Stimulated activated CD8-positive, alpha-beta memory T cell treated with anti-CD3 and anti-CD28 coated beads, Interleukin-4, amount 100 ng/mL, for 24 hours (primary cell): ENCODE measurements at places on chromosomes 11 and 22.

- no peak for DNase-seq
Observed at GRCh38 chr11:130165601-130166456, 6.2 kb downstream of the ST14 start.

- DNase-seq, result no peak
Observed at GRCh38 chr11:94134651-94135512, 6.2 kb downstream of the PANX1 start.

- DNase-seq, result no peak
Observed at GRCh38 chr11:21675049-21675616, 517.8 kb upstream of the ANO5 start.

DNA sequence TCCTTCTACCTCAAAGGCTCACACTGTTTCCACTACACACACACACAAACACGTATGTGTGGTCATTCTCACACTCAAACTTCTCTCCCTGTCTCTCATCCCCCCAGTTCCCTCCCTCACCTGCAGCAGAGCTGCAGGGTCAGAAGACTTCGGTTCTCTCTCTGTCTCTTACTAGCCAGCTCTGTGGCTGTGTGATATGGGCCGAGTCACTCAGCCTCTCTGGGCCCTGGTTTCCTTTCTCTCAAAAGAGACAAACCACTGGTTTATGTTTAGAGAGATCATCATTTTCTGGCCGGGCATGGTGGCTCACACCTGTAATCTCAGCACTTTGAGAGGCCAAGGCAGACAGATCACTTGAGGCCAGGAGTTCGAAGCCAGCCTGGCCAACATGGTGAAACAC is 21.1 kb downstream of the TSPAN18 start:
- DNase-seq, result no peak

GRCh38 chr11:65090628-65091027 is 5.4 kb upstream of the VPS51 start:
- no peak for DNase-seq

- DNase-seq, result no peak
Observed at GRCh38 chr11:8325591-8326304, 62.1 kb upstream of the LMO1 start.

- no peak for DNase-seq
Observed at GRCh38 chr11:18000760-18001159, 12.1 kb downstream of the SERGEF start.

- DNase-seq, result no peak
Observed at GRCh38 chr22:50622723-50623327, 5.1 kb downstream of the ARSA start.

GRCh38 chr11:37689951-37690350 is 1091.9 kb upstream of the RAG2 start:
- DNase-seq, result no peak

DNA sequence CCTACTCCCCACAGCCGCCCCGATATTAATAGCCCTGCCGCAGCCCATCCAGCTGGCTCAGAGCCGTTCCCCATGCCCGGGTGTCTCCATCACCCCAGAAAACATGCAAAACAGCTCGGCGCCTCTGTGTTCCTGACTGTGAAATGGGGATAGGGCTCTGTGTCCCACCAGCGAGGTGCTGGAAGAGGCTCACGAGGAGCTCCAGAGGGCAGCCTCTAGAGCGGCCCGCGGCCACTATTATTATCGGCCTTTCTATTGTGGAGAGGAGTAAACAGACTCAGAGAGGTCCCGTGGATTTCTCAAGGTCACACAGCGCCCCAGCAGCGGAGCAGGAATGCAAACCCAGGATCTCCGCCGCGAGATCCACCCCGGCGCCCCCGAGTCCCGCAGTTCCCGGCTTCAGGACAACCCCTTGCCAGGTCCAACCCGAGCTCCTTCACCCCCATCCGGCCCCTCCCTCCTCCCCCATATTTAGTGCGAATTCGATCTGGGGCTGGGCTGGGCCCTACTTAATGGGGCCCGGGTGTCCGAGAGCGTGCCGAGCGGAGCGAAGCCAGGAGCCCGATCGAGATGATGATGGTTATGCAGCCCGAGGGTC is at the start of gene ACTN3:
Gene ACTN3 (plus strand): TSS at position 536 of the 598 bp plus-strand sequence. CDS start 35 bp downstream, at position 571.
- no peak for DNase-seq

DNA sequence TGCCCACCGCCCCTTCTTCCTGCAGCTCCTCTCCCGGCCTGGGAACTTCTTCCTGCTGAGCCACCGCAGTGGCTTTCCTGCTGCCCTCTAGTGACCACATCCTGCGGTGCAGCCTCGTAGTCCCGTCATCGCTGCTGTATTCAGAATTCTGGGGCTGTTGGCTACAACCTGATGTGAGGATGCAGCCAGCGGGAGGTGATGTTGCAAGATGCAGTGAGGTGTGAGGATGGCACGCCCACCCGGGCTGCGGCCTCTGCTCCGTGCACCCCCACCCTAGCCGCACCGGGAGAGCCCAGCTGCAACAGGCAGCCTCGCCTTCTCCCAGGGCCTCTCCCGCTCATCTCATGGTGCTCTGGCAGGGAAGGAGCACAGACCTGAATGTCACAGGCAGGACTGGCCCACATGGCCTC is 10.1 kb downstream of the CHST1 start:
- peak; percentile 39 for DNase-seq

GRCh38 chr22:46433318-46433717 is 97.8 kb downstream of the TRMU start:
- no peak for DNase-seq

- no peak for DNase-seq
Observed at GRCh38 chr11:46710821-46711269, 8.2 kb upstream of the F2 start.

DNA sequence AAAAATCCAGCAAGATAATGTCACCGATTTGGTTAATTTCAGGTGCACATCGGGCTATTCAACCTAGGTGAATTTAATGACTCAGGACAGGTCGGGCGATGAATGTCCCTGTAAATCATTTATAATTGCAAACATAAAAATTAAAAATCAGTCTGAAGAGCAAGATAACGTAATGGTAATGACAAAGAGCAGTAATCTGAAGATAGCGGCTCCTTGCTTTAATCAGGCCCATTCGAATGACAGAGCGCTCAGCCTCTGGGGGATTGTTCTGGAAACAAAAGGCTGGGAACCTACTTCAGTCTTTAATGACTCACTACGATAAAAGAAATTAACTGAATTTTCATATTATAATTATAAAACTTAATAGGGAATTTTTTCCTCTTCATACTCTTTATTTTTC is 61.3 kb downstream of the RCN1 start:
- DNase-seq, result no peak

DNA sequence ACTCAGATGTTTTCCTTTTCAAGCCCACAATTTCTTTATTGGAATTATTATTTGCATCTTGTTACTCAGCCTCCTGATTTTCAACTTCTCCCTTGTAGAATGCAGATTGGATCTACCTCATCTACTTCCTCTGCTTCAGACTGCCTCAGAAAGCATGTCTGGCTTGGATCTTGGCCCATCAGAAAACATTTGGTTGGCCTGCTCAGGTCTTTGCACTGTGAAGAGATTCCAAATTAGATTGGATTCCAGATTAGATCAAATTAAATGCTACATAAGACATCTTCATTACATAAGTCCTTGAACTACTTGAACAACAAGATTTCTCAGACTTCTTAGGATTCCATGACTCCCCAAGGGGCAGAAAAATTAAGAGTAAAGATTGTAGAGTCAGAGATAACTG is 358.0 kb downstream of the DLG2 start:
- DNase-seq, result no peak

DNA sequence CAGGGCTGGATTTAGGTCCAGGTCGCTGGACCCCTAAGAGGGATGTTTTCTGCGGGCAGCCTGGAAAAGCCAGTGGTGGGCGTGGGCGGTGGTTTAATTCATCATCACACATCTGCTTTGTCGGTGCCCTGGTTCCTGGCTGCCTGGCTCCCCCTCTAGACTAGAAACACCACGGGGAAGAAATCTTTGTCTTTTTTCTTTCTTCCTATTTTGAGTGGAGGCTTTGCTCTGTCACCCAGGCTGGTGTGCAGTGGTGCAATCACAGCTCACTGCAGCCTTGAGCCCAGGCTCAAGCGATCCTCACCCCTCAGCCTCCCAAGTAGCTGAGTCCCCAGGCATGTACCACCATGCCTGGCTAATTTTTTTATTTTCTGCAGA is 86.6 kb upstream of the LINC01488 start:
- no peak for DNase-seq

DNA sequence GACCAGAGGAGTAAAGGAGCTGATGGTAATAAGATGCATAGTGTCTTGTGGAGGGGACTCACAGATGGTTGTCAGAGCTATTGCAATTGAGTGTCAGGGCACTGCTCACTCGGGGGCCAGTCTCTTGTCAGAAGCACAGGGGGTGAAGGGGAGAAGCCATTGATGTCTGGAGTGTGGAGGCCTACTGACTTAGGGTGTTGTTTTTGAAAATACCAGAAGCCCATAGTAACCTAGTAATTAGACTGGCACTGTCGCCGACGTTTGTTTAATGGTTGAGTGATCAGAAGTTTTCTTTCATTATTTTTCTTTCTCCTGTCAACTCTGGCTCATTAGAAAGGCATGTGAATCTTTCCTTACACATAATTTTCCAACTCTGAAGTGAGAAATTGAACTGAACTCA is 151.6 kb upstream of the TENM4 start:
- no peak for DNase-seq

GRCh38 chr22:39666926-39667325 is 96.4 kb downstream of the CACNA1I start:
- DNase-seq, result no peak

DNA sequence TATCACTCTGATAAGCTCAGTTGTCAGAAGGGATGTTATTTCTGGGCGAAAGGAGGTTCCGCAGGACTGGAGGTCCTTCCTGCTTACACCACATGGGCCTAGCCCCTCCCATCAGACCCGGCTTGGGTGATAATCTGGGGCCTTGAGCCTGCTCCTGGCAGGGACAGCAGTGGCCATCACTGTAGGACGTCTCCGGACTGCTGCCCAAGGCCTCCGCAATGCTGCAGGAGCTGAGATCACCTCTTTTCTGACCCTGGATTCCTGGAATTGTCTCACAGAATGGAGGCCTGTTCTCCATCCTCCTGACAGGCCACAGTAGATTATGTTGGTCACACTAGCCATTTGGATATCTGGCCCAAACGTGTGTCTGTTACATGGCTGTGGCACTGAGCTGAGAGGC is 9.2 kb upstream of the BIK start:
- DNase-seq, result no peak

GRCh38 chr11:56533054-56533740 is 9.9 kb downstream of the OR5M11 start:
- no peak for DNase-seq

- no peak for DNase-seq
Observed at GRCh38 chr11:103228807-103229206, 119.6 kb downstream of the DYNC2H1 start.

- no peak for DNase-seq
Observed at GRCh38 chr11:128487978-128488377, 99.4 kb downstream of the ETS1 start.

DNA sequence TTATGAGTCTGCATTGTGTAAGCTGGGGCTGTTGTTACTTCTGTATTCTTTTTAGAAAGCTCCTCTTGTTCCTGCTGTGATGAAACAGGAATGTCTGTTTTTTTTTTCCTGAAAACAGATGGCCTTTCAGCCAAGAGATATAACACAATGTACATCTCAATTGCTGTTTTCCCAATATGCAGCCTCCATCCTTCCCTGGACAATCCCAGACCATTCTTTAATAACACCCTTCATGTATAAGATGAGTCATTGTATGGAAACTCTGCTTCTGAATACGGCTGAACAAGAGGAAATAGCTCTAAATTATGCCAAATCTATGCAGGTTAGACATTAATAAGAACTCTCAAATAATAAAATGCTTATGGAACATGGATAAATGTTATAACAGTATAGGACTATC is 60.2 kb upstream of the LRRC4C start:
- no peak for DNase-seq

DNA sequence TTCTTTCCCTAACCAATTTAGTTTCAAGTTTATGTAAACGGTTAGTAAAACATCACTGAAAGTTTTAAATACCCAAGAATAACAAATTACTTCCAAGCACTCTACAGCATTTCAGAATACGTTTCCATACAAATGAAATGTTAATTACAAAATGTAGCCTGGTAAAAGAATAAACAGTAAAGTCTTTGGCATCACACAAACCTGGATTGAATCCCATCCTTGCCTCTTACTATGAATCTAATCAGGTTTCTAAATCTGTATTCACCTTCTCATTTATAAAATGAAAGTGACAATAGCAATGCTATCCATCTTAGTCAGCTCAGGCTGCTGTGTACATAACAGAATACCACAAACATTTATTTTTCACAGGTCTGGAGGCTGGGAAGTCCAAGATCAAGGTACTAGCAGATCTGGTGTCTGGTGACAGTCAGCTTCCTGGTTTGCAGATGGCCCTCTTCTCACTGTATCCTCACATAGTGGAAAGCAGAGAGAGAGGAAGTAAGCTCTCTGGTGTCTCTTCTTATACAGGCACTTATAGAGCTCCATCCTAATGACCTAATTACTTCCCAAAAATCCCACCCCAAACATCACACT is 19.2 kb downstream of the FAM168A start:
- DNase-seq, result no peak

DNA sequence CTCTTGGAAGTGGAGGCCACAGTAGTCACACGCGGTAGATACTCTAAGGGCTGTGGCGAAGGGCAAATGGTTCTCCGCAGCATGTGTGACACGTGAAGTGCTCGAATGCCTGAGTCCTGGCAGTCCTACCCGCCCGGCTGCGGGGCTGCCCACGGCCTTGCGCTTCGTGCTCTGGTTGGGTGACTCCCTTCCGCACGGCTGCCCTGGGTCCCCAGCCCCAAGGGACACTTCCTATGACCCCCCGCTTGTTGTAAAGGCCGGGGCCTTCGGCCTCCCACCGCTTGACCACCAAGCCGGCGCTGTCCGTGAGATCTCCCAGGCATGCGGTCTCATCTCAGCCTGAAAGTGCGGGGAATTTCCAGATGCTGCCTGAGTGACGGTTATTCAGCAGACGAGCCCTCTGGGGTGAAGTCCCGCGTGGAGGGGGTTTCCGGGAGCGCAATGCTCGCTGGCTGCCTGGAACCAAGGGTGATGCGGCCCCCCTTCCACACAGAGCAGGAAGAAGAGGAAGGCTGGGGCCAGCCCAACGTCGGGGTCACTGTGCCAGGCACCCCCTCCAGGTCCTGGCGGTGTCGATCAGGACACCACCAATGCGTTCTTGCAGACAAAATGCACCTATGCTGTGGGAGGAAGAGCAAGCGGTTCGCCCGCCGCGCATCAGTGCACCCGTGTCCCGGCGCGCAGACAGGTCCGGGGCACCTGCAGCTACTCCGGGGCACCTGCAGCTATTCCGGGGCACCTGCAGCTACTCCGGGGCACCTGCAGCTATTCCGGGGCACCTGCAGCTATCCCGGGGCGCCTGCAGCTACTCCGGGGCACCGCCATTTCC is 171.2 kb downstream of the OPCML start:
- DNase-seq, result no peak

DNA sequence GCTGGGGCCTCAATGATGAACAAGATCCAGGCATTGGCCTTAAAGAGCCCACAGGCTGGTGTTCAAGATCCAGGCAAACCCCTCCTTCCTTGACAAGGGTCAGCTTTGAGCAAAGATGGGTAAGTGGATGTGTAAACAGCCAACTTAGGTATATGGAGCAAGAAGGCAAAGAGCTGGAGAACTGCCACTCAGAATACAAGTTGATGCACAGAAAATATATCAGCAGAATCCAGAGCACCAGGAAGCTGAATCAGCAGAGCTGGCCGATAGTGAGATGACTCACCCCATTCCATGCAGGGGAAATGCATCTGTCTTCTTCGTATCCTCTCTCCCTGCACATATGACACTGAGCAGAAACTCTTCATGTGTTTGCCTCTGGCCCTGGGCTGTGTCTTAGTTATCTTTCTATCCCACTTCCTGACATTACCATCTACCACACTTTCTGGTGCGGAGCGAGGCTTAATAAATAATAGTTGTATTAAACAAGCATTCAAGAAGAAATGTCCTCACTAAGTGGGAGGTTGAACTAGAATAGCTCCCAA is 57.8 kb downstream of the ENDOD1 start:
- DNase-seq, result no peak
